ENCODE measurements at places on chromosomes 16 and 17. TPM values are rescaled to one million over a fixed set of nuclear protein-coding genes. Genes with fewer than 3 reads are reported as not detected.

TADA2A gene
- polyA plus RNA-seq: 16.7 TPM

IL21R gene
- polyA plus RNA-seq: 0.90 TPM

IFI35 gene
- 27.6 TPM for polyA plus RNA-seq

MRPL27 gene
- 120 TPM for polyA plus RNA-seq

NPIPA1 gene
- polyA plus RNA-seq: 29.8 TPM

FOXJ1 gene
- not detected for polyA plus RNA-seq

CHP2 gene
- not detected for polyA plus RNA-seq

SNAI3 gene
- 0.71 TPM for polyA plus RNA-seq

SLC5A10 gene
- polyA plus RNA-seq: 0.10 TPM

KRTAP2-3 gene
- polyA plus RNA-seq: 55.2 TPM

CES5A gene
- not detected for polyA plus RNA-seq

MSLN gene
- not detected for polyA plus RNA-seq

CNGB1 gene
- not detected for polyA plus RNA-seq

CACNG3 gene
- not detected for polyA plus RNA-seq

KCNG4 gene
- polyA plus RNA-seq: not detected

ZNF423 gene
- polyA plus RNA-seq: 0.72 TPM

KRT25 gene
- not detected for polyA plus RNA-seq

SLC25A39 gene
- polyA plus RNA-seq: 117 TPM

IGSF6 gene
- 0.18 TPM for polyA plus RNA-seq

SPNS3 gene
- polyA plus RNA-seq: not detected

KCNH6 gene
- polyA plus RNA-seq: not detected

ST6GALNAC1 gene
- not detected for polyA plus RNA-seq

TBC1D3E gene
- polyA plus RNA-seq: not detected

TM4SF5 gene
- polyA plus RNA-seq: not detected

CDC6 gene
- polyA plus RNA-seq: 9.8 TPM

FBXW10 gene
- not detected for polyA plus RNA-seq

HSPB9 gene
- polyA plus RNA-seq: 0.34 TPM

KIF2B gene
- not detected for polyA plus RNA-seq

NLRC5 gene
- 9.3 TPM for polyA plus RNA-seq

PKMYT1 gene
- 21.1 TPM for polyA plus RNA-seq

CCL7 gene
- polyA plus RNA-seq: 2.4 TPM

ST6GALNAC2 gene
- 0.96 TPM for polyA plus RNA-seq

MYL4 gene
- polyA plus RNA-seq: not detected

SPAG9 gene
- polyA plus RNA-seq: 19.9 TPM

SLC13A5 gene
- polyA plus RNA-seq: not detected

DCXR gene
- polyA plus RNA-seq: 69.9 TPM

SULT1A1 gene
- polyA plus RNA-seq: not detected

CD300E gene
- polyA plus RNA-seq: not detected

C17orf75 gene
- 14.7 TPM for polyA plus RNA-seq

SLC6A2 gene
- polyA plus RNA-seq: not detected

FNDC8 gene
- polyA plus RNA-seq: not detected

ATP1B2 gene
- polyA plus RNA-seq: not detected

RNF112 gene
- 0.75 TPM for polyA plus RNA-seq

KRTAP9-2 gene
- not detected for polyA plus RNA-seq

KRTAP4-4 gene
- polyA plus RNA-seq: not detected

CCL15 gene
- polyA plus RNA-seq: not detected

KRTAP3-2 gene
- not detected for polyA plus RNA-seq

CFAP119 gene
- 4.6 TPM for polyA plus RNA-seq

SGCA gene
- 1.8 TPM for polyA plus RNA-seq

SPIRE2 gene
- polyA plus RNA-seq: 0.79 TPM

Measured in GM23248 (cell line).